ENCODE measurements at places on chromosomes 12 and 14. TPM values are rescaled to one million over a fixed set of nuclear protein-coding genes. Genes with fewer than 3 reads are reported as not detected.

DNA sequence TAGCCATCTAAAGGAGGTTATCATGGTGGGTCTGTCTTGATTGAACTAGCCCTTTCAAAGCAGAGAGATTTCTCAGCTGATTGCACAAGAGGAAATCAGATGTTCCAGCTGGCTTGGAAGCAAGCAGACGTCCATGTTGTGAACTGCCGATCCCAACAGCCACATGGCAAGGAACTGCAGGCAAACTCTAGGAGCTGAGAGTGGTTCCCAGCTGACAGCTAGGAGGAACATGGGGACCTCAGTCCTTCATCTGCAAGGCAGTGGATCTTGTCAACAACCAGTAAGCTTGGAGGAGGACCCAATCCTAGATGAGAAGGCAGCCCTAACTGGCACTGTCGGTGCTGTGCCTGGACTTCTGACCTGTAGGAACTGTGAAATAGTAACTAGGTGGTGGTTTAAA, 7.7 kb downstream of the ACVR1B start:
- DNase-seq, result no peak

- no peak for DNase-seq
These were observed 2.3 kb upstream of the NEUROD4 start for GRCh38 chr12:55017416-55017925.

DNA sequence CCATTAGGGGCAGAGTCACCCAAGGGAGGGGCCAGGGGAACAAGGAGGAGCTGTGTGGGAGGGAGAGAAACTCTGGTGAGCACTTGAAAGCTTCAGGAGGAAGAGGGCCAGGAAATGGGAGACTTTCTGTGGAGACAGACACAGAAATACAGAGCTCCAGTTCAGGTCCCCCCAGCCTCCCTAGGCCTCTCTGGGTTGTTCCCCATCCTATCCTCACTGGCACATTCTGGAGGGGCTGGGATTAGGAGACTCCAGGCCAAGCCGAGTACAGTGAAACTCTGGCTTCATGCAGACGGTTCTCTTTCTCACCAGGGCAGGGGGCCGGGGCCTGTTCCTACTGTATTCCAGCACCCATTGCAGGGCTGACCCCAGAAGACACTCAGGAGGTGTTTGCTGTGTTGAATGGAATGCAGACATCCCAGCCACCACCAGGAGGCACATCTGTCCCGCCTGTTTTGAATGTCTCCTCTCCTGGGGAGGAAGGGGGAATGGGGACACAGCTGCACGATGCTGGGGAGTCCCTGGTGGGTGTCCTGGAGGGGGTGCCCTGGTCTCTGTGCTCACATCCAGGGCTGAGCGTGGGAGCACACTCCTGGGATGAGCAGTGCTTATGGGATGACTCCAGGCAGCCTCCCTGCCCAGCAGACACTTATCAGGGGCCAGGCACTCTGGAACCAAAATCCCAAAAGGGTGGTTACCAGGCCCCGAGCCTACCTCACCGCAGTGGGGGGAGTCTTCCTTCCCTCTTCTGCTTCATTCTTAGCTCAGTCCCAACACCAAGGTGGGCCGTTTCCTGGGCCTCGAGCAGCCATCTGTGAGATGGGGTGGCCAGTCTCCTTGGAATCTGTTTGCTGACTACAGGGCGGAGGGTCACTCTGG, 5.5 kb upstream of the KRT84 start:
- no peak for DNase-seq

- no peak for DNase-seq
These were observed 141.0 kb upstream of the ALG10B start for GRCh38 chr12:38175538-38175937.

GRCh38 chr14:104930526-104931303, 6.0 kb downstream of the PLD4 start:
- DNase-seq, result no peak

DNA sequence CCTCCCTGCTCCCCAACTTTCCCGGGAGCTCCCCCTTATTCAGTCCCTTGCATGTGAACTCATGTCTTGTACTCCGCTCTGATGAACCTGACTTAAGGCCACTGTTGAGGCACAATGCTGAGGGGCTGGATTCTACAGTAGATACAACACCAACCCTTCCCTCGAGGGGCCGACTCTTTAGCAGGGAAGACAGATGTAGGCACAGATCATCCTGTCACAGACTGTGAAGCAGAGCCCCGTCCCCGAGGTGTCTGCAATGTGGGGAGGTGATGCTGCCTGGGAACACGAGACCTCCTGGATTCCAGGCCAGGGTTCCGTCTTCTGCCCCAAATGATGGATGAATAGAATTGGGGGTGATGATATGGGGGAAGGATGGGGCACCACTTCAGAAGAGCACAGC, 175.1 kb downstream of the CHST11 start:
- DNase-seq, result no peak

- DNase-seq, result no peak
These were observed 18.9 kb downstream of the BCAT1 start for GRCh38 chr12:24929953-24930352.

GRCh38 chr12:21650997-21651396, 6.6 kb downstream of the LDHB start:
- DNase-seq, result no peak

Gene GDF3
- 0.89 TPM for polyA plus RNA-seq

Gene CBLN3
- 2.7 TPM for polyA plus RNA-seq

Gene KLRC4
- polyA plus RNA-seq, result not detected
